ENCODE measurements at places on chromosomes 7 and 10.

DNA sequence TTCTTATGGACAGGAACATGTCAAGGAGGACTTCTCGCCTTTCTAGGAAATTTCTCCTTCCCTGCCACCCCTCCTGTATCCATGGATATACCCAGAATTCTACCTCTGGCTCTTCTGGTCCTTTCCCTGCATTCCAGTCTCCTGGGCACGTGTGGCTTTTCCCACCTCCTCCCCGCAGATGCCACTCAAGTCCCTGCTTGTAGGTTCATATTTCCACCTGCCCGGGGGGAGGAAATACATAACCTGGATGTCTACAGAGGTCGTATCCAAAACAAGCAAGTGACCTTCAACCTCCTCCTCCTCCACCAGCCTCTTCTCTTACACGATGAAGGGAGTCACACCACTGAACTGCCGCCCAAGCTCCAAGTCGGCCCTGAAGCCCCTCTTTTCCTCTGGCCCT, 20.7 kb downstream of the FGFR2 start:
- no peak for DNase-seq

DNA sequence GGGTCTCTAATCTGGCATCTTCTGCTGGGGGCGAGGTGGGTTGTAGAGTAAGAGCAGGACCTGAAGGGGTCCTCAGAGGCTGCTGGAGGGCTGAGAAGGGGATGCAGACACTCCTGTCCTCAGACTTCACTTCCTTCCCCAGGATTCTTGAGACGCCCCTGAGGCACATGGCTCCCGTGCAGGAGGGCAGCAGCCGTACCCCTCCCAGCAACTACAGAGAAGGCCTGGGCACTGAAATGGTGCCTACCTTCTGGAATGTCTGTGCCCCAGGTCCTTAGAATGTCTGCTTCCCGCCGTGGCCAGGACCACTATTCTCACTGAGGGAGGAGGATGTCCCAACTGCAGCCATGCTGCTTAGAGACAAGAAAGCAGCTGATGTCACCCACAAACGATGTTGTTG, 52.0 kb downstream of the VWA2 start:
- no peak for DNase-seq

DNA sequence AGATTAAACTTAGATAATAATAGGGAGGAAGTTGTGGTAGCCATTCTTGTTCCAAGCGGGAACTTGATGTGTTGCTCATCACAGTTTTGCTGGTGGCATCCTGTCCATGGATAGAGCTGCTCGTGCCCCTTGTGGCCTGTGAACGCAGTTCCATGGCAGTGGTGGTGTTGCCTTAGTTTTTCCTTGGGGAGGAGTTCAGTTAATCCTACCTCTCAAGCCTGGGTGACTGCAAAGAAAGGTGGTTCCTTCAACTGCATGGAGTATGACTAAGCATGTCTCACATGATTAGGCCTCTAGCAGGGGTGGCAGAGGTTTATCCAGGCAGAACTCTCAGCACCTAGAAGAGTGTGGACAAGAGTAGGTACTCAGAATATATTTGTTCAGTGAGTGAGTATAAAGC, 99.7 kb downstream of the MAPK8 start:
- DNase-seq = peak; percentile 24

GRCh38 chr7:65923316-65923715, 50.4 kb downstream of the VKORC1L1 start:
- DNase-seq = no peak

- no peak for DNase-seq
Measured at GRCh38 chr7:98923512-98923911, 45.2 kb downstream of the TRRAP start.

DNA sequence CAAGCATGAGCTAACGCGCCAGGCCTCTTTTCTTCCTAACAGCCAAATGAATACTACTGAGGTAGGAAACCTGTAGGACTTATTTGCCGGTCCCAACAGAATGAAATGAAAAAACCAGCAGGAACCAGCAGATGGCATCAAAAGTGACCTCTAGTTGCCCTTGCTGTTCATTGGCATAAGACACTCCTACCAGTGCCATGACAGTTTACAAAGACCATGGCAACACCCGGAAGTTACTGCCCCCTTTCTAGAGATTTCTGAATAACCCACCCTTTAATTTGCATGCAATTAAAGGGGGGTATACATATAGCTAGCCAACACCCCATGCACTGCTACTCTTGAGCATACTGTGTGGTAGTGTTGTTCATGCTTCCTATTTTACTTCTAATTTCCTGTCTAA, 65.2 kb downstream of the ATE1 start:
- no peak for DNase-seq

DNA sequence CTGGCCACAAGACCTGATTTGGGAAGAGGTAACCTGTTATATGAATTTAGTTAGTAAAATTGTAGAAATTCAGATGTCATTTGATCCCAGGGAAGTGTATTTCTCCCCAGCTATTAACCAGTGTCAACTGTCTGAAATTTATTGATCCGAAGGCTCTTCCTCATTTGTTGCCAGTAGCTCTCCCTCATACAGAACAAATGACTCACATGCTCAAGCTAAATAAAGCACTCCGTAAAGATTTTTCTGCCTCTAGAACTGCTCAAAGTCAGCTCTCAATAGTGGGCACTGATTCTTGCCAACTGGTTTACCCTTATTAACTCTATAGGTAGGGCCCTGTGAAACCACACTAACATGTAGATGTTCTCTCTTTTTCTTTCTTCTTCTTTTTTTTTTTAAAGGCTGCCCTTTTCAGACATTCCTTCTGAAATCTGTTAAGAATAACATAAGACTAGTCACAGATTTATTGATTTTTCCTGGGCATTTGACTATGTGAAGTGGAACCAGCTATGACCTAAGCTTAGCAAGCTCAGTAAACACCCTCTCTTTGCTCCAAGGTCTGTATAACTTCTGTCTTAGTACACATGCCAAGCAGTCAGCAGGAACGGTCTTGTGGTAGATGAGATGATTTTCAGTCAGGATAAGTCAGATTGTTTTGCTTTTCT, 21.8 kb downstream of the RPA3 start:
- peak; percentile 65 for DNase-seq

DNA sequence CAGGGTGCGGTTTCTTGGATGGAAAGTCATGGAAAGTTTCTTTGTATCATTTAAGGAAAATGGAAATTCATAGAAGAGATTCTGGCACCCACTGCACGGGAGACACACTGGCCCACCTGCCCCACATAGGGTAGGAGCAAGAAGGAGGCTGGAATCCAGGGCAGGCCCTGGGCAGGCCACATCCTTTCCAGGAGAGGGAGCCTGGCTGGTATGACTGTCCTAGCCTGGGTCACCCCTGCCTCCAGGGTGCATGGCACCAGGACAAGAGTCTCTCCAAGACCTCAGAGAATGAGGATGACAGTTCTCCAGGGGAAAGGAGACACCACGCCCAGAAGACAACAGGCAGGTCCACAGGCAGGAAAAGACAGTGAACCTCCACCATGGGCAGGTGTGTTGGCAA, 297.2 kb downstream of the TCERG1L start:
- no peak for DNase-seq

- no peak for DNase-seq
Measured at GRCh38 chr10:3046210-3046779, 21.1 kb upstream of the PFKP start.

DNA sequence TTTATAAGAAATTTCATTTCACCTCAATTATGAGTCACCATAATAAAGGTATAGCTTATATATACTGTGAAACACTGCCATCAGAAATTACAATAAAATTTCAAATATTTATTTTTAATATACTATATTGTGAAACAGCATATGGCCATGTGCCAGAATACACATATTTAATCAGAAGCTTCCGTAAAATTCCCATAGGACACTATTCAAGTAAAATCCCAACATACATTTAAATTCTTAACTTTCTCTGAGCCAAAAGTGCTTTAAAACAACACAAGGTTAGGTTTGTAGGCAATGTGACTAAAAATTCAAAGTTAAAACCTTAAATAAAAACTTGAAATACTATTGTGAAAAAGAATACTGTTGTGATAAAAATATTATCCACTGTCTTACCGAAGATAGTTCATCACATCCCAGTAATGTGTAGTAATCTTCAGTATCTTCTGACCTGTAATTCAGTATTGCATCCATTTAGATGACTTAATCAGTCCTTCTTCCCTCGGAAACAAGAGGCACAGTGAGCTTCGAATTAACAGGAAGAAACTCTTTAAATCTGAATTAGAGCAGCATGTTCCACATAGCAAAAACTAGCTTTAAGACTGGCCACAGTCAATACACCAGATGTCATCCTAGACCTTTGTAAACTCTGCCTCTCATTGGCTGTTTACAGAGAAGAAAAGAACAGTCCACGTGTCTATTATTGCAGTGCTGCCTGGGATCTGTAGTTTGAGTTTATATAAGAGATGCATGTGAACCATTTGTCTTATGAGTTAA, at the start of gene DNAJC12:
TSS of gene DNAJC12 (minus strand) at position 648 of the 774 bp plus-strand sequence. CDS start at position 471, 177 bp downstream.
- DNase-seq = peak; percentile 37

- DNase-seq = no peak
Measured at GRCh38 chr7:2003451-2003930, 229.3 kb downstream of the MAD1L1 start.

- no peak for DNase-seq
Measured at GRCh38 chr7:5231811-5232484, 41.9 kb downstream of the WIPI2 start.

- DNase-seq = no peak
Measured at GRCh38 chr10:71437537-71438092, 40.9 kb downstream of the CDH23 start.

DNA sequence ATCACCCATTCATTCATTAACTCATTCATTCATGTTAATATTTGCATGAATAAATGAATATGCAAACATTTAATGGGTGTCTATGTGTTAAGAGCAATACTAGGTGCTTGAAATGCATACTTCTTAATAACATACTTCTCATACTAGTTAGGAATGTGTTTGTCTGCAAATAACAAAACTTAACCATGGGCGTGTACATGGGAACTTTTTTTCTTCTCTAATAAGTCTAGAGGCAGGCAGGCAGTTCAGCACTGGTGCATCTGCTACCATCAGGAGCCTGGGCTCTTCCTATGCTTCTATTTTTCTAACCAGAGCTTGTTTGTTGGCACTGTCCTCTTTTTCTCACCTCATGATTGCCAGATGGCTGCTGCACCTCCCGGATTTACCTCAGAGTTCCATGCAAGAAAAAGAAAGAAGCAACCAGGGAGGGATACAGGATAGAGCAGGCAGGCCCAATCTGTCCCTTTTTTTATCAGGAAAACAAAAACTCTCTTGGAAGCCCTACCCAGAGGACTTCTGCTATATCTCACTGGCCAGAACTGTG, 22.7 kb downstream of the CDHR3 start:
- no peak for DNase-seq

DNA sequence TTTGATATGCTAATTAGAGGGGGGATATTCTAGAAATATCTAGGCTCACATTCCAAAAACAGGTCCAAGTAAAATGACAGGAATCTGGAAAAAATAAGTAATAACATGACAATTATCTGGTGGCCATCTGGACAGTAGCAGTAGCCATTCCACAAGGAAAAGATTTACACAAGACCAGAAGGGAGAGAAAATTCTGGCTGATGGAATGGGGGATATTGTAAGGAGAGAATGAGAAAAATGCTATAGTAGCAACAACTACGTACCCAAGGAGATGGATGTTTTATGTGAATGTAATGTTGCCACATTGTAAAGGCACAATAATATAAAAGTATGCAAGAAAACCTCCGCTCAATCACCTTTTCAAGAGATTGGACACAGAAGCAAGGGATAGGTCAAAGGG, 5.4 kb downstream of the MYOF start:
- no peak for DNase-seq

DNA sequence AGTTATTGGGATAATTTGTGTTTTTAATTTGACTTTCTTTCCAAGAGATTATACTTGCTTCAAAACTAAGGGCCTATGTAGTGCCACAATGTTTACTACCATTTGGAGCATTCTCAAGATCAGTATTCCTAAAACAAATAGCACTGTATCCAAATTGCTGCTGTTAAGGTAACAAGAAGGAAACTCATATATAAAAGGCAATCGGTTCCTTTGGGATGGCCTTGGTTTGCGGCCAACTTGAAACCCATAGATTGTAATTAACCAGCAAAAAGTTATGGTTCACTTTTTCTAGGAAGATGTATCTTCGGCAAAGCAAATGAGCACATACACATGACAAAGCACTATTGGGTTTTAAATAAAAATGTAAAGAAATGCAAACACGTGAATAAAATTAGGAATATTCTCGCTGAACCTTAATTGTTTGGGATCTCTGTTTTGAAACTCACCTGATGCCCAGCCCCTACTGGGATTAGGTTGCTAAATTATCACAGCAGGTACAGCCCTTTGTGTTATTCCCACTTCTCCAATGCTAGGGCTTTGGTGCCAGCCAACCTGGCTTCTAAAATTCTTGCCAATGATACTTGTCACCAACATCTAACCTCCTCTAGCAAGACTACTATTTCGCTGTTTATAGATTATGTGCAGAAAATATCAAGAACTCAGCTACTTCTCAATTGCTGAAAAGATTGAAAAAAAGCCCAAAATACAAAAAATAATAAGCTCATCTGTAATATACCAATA, 16.0 kb downstream of the CDNF start:
- no peak for DNase-seq

DNA sequence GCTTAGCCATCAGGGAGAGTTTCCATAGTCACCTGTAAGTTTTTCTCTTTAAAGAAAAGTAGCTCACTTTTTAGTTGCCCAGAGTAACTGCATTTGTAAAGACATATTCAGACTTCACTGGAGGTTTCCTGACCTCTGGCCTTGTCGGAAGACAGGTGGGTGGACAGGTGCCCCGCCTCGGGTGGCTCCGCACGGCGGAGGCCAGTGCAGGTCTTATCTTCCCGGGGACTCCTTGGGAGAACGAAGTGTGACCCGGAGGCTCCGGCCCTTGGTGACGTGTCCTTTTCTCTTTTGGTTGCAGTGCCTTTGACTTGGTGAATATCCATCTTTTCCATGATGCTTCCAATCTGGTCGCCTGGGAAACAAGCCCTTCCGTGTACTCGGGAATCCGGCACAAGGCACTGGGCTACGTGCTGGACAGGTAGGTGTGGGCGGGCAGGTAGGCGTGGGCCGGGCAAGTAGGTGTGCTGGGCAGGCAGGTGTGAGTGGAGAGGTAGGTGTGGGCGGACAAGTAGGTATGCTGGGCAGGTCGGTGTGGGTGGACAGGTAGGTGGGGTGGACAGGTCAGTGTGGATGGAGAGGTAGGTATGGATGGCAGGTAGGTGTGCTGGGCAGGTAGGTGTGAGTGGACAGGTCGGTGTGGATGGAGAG, 75.8 kb downstream of the NKX6-2 start:
- DNase-seq = no peak

DNA sequence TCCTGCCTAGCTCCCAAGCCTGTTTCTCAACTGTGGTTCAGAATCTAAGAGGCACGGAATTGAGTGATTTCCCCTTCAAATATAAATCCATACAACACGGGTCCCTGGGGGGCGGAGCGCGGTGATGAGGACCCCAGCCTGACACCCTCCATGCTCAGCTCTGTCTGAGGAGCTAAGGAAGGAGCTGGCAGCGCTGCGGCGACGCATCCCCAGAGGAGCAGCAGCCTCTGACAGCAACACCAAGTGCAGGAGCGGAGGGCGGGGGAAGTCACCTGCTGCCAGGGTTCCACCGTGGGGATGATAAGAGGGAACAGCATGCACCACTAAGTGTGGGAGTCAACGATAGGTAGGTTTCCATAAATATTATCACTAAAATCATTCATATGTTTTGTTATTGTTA, 72.6 kb upstream of the VWC2 start:
- no peak for DNase-seq
